CD8-positive, alpha-beta T cell (primary cell): ENCODE measurements at places on chromosomes 7 and 10. TPM values are rescaled to one million over a fixed set of nuclear protein-coding genes. Genes with fewer than 3 reads are reported as not detected.

The CCT6A gene
- 36.3 TPM for total RNA-seq

The SORBS1 gene
- 3.9 TPM for total RNA-seq

The OLAH gene
- not detected for total RNA-seq

The SLC13A4 gene
- not detected for total RNA-seq

The CFTR gene
- total RNA-seq = not detected

The TMEM229A gene
- total RNA-seq = not detected

The OR2F2 gene
- total RNA-seq = not detected

The ITGB8 gene
- total RNA-seq = not detected

The CTAGE8 gene
- total RNA-seq = 1.2 TPM

The FIGNL1 gene
- 12.7 TPM for total RNA-seq

The KCND2 gene
- total RNA-seq = not detected

The ZFAND2A gene
- total RNA-seq = 100 TPM

The SLC26A4 gene
- total RNA-seq = not detected
